Hematopoietic multipotent progenitor cell treated with erythropoietin and hydrocortisone succinate and interleukin-3 and kit ligand, for 4 days (in vitro differentiated cells): ENCODE measurements at places on chromosomes 1 and 21.

GRCh38 chr1:235500971-235501540, 3.2 kb downstream of the B3GALNT2 start:
- DNase-seq, result no peak

GRCh38 chr1:244970744-244971551, 106.6 kb upstream of the HNRNPU start:
- DNase-seq, result peak; percentile 99

- DNase-seq, result peak; percentile 24
Observed at GRCh38 chr1:70504176-70504820, 93.2 kb downstream of the CTH start.

- DNase-seq, result no peak
Observed at GRCh38 chr21:41368735-41369104, 6.9 kb downstream of the MX2 start.

GRCh38 chr1:174068000-174068399, 45.8 kb upstream of the RC3H1 start:
- DNase-seq, result peak; percentile 72

DNA sequence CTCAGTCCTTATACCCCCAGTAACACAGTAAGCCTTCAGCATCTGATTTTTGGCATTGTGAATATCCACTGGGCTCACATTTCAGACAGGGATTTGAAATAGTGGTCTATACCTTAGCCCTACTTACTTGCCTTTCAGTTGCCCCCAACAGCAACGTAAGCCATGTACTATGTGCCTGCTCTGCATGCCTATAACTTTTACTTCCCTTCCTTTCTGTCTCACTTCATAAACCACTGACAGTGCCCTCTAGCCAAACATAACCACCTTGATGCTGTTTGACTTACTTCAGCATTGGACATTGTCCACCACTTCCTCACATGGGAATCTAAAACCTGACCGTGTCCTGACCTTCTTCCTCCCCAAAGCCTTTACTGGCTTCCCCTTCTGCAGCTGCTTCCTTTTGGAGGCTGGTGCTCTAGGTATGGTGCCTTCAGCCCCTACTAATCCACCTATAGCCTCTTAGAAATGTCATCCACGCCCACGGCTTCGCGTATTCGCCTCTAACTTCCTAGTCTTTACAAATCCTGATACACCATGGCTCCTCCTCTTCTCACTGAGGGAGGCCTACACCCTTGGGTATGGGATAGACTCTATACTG, 3.6 kb upstream of the ZNF672 start:
- peak; percentile 36 for DNase-seq

DNA sequence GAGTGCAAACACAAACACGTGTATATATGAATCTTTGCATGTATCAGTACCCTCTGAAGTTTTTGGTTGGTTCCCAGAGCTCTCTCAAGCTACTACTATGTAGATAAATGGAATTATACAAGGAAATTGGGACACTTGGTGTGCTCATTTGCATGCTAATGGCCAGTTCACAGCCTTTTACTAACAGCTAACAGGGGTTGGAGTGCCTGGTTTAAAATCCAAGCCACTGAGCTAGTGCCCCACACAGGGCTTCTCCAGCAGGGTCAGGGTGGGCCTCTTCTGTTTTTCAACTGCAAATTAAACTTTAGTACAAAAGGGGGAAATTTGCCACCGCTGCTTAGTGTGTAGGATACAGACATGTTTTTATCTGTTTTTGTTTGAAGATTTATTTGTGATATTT, 121.0 kb downstream of the ATP5PO start:
- no peak for DNase-seq

DNA sequence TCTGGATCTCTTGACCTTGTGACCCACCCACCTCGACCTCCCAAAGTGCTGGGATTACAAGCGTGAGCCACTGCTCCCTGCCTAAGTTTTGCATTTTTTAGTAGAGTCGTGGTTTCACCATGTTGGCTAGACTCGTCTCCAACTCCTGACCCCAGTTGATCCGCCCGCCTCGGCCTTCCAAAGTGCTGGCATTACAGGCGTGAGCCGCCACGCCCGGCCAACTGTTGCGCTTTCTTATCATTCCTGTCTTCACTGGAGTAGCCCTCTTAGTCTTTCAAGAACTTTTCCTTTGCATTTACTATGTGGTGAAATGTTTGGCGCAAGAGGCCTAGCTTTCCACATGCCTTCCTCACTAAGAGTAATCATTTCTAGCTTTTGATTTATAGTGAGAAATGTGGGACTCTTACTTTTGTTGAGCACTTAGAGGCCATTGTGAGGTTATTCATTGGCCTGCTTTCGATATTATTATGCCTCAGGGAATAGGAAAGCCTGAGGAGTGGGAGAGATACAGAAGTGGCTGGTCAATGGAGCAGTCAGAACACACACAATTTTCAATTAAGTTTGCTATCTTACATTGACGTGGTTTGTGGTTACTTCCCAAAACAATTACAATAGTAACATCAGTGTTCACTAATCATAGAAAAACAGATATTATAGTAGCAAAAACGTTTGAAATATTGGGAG, 111.0 kb downstream of the ZMYM4 start:
- peak; percentile 26 for DNase-seq

GRCh38 chr21:33884376-33885171, 31.0 kb downstream of the ATP5PO start:
- no peak for DNase-seq

GRCh38 chr1:225825607-225826007, 15.7 kb downstream of the EPHX1 start:
- DNase-seq, result no peak

- no peak for DNase-seq
Observed at GRCh38 chr1:171909711-171910110, 68.4 kb downstream of the DNM3 start.

GRCh38 chr1:181936269-181936668, 125.2 kb downstream of the ZNF648 start:
- no peak for DNase-seq

GRCh38 chr1:157195521-157196244, 57.5 kb upstream of the ETV3 start:
- no peak for DNase-seq

DNA sequence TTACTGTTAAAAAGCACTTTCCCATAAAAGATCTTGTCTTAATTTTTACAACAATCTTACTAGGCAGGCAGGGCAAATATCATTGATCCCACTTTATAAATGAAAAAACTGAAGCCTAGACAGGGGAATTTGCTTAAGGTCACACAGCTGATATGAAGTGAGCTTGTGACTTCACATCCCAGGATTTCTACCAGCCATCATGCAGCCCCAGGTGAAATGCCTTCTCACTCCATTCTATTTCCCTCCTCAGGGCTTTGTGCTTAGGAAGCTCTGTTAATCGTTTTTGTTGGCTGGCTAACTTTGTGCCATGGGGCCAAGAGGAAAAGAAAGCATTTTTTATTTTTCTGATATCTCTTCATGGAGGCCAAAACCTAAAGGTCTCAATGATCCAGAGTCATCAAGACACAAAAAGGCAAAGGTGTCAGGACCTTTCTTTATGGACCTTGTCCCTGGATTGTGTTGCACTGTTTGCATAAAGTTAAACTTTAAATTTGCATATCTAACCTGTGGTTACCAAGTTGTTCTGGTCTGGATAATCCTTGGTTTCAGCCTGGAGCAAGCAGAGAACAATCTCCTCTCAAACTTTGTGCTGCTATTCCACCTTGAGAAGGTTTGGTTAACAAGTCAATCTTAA, 44.8 kb upstream of the ZNF326 start:
- no peak for DNase-seq

DNA sequence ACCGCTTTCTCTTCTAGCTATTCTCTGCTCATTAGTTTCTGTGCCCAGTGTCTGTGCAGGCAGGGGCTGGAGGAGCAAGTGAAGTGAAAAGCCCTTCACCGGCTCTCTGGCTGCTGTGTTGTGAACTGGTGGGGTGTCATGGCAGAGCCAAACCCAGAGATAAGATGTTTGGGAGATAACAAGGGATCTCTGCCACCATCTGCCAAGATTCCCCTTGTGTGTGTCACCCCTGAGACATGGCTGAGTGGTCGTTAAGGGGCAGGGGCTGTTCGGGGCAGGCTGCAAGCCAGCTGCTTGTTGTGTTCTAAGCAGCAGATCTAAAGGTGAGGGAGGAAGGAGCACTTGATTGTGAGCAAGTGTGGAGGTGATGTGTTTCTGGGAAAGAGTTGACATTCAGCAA, 24.5 kb downstream of the CNIH3 start:
- no peak for DNase-seq

GRCh38 chr1:185733818-185734735, at the start of gene HMCN1:
TSS of gene HMCN1 (plus strand) at chr1:185734391. CDS start at chr1:185734780, 389 bp downstream.
- DNase-seq, result peak; percentile 66
